Mesothelial cell of epicardium (in vitro differentiated cells): ENCODE measurements at places on chromosomes 1 and 21.

- no peak for DNase-seq
Measured at GRCh38 chr1:7335224-7335879, 435.7 kb upstream of the VAMP3 start.

DNA sequence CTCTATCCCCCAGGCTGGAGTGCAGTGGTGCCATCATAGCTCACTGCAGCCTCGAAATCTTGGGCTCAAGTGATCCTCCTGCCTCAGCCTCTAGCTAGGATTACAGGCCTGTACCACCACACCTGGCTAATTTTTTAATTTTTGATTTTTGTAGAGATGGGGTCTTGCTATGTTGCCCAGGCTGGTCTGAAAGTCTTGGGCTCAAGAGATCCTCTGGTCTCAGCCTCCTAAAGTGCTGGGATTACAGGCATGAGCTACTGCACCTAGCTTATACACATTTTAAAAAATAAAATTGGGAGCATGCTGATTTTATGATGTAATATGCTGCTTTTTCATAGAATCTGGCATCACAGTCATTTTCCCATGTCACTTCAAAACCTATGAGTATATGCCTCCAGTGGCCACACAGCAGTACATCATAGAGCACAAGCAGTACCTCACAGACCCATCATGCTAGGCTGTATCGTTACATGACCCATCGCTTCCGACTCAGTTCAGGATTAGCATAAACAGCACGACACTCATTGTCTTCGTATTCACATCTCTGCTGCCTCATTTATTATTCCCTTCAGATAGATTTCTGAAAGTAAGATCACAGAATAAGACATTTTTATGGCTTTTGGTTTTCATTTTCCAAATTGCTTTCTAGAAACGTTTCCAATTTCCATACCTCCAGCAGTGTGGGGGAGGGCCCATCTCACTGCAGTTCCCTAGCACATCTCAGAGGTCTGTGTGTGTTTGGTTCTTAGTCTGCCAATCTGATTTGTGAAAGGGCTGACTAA is 35.9 kb upstream of the CCSAP start:
- no peak for DNase-seq

- DNase-seq: no peak
Measured at GRCh38 chr1:218482683-218483082, 137.5 kb downstream of the TGFB2 start.

DNA sequence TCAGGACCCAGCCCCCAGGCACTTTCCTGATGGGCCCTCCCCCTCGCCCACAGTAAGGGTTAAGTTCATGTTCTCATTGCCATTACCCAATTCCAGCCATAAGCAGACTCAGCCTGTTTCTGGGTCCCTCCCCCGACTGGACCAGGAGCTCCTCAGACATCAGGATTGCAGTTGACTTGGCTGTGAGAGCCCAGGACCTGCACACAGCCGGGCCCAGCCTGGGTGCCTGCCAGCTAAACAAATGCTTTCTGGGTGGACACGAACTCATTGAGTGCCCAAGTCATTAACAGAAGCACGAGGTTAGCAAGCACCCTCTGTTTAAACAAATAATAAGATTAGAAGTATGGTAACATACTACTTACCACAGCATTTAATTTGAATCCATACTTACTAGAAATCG is 147.9 kb upstream of the POU3F1 start:
- no peak for DNase-seq

DNA sequence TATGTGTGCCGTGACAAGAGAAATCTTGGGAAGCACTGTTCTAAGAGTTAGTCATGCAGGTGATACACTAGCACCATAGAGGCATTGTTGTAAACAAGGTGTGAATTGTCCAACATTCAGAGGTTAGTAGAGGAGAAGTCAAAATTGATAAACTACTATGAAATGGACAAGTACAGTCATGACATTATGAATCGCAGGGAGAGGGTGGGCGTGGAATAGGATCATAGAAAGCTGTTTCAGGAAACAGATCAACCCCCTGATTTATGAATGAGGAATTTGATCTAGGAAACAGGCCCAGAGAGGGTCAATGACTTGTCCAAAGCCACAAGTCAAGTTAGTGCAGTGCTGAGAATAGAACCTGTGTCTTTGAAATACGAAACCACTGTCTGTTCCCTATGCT is 58.5 kb upstream of the LAX1 start:
- no peak for DNase-seq

DNA sequence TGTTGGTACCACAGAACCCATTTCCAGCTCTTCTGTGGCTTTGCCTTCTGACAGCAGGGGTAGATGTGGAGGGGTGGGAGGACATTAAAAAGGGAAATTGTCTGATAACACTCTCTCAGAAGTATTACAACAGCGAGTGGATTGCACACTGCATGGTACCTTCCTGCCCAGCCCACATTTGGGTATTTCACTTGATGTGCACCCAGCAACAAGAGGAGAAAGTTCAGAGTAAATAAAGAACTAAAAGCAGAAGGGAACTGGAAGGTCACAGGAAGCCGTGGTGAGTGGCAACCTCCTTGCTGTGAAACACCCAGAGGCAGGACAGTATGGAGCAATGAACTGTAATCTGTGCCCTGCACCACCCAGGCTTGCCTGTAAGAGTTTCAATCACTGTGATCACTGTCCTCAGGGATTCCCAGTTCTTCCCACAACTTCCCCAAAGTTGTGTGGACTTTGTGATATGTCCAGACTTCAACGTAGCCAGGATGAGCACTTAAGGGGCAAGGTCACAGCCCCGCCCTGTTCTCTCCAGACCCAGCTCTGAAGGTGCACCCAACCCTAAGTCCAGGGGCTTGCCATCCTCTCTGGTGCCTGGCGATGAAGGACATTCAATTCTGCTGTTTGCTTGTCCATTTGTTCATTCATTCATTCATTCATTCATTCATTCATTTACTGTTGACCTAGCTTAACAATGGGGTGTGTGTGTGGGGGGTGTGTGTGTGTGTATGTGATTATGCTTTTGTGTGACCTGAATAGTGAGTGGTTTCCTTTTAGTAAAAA is 18.7 kb upstream of the F5 start:
- DNase-seq: no peak

DNA sequence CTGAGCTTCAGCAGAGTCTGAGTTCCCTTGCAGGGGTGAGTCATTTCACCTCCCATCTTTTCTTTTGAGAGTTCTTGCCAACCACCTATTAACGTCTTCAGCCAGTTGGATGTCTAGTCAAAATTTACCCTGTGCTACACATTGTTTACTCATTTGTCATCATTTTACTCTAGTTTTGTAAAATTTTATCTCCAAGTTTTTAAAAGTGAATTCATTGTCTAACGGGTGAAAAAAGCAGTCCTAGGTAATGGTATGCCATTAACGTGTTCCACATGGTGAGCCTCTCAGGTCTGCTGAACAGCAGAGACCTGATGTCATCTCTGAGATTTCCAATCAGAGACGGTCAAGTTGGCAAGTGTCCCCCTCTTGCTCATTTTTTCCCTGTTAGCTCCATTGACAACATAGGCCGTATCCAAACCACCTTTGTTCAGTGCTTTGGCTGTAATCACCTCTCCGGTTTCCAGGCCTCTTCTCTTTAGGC is 85.4 kb downstream of the TBX15 start:
- DNase-seq: no peak

DNA sequence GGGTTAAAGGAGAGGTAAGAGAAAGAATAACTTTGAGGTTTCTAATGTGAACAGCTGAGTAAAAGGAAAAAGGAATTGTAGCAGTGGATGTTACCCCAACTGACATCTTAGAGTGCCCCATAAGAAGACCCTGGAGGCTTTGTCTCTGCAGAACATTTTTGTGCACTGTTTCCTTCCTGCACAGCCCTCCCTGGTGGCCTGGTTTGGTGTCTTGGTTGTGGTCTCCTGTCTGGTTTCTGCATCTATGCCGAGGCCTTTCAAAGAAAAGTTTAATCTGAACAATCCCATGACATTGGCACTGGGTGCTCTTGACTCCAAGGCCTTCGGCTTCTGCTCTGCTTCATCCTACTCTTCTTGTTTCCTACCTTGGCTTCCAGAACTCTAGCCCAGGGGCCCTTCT is 57.8 kb downstream of the RHOU start:
- DNase-seq: no peak

- no peak for DNase-seq
Measured at GRCh38 chr1:8139941-8140340, 113.8 kb upstream of the ERRFI1 start.

DNA sequence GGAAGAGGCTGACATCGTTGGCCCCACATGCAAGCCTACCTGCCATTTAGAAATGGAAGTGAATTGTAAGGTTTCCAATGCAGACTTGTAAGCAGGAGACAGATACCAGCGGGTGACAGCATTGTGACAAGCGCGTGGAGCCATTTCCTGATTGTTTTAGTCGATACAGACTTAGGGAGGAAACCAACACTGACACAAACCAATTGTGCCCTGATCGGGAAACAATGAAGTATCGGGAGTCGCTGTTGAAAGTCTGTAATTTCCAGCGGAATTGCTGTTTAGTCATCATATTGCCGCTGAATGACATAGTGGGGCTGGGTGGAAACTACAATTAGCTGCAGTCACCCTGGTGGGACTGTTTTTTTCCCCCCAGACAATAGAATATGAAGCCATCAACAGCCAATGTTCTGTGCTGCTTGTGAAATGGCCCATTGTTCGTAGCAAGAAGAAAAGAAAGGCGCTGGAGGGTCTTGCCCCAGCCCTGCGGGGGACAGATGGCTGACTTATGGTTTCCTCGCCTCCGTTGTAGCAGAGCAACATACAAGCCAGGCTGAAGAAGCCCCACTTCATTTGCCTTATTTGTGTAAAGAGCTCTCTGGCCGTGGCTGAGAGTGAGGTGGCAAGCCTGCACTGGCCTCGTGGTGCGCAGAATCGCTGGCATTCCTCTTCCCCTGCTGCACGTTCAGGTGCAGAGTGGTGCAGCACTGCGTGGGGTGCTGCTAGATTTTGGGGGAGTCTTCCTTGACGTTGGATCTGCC is 462.7 kb downstream of the CAMTA1 start:
- no peak for DNase-seq

DNA sequence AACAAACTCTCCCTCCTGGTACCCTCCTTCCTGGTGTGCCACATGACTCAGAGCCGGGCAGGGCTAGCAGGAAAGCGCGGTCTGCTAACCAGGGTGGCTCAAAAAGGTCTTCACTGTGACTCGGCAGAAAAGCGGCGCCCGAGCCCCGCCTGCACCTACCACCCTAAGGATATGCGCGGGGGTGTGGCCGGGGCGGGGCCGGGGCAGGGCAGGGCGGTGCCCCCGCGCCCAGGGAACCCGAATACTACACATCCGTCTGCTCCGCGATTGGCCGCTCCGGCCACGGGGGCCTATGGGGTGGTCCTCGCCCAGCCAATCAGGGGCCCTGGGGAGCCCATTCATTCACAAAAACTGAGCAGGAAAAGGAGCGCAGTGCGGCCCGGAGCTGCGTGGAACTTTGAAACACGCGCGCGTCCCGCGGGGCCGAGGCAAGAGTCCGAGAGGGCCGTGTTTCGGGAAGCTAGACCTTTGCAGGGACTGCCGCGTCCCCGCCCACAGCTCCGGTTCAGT is 1.7 kb downstream of the LRP8 start:
- peak; percentile 49 for DNase-seq

DNA sequence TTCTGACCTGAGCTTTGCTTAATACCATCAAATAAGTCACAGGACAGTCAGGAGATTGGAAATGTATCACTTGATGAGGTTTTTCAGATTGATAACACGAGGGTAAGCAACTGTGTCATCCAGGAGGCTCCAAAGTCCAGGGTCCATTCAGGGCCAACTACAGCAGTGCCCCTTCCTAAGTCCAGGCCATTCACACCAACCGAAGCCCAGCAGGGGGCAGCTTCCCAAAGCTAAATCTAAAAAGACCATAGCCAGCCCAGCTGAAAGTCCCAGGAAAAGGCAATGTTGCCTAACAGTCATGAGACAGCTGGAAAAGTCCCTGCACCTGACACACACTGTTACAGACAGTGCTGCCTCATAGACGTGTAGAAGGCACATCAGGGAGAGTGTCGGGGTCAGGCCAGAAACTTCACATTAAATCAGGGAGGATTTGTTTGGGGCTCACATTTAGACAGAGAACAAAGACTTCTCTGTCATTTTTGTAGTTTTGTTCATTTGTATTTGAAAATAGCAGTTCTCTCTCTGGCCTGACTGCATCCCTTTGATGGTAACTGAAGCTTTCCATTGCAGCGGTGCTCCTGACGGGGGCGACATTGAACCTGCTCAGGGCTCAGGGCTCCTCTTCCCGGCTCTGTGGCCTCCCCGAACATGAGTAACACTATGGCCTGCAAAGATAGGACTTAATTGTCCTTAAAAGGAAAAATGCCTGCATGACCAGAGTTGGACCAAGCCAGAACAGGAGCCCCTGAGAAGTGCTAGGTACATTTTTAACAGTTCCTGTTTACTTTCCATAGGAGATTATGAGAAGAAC is 200.4 kb downstream of the NRIP1 start:
- DNase-seq: no peak

DNA sequence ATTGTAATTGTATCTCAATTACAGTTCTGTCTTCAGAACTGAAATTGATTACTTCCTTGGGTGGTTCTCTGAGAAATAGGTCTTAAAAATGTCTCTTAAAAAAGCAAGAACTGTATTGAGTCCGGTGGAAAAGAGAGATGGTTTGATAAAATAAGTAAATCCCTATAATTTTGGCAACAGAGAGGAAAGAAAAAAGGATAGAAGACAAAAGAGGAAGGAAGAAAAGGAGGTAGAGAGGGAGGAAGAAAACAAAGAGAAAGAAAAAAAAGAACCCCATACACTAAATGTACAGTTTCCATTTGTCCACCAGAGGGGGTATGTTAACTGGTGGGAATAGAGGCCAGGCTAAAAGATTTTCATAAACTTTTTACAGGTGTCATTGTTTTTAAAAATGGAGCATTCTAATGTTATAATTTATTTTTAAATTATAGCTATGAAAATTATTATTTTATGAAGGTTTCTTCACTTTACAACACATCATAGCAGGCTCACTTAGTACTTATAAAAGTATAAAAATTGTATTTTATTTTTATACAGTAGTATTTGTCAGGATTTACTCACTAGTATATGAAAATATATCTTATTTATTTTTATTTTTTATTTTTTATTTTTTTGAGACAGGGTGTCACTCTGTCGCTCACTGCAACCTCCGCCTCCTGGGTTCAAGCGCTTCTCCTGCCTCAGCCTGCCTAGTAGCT is 2.1 kb upstream of the UBE2T start:
- no peak for DNase-seq

DNA sequence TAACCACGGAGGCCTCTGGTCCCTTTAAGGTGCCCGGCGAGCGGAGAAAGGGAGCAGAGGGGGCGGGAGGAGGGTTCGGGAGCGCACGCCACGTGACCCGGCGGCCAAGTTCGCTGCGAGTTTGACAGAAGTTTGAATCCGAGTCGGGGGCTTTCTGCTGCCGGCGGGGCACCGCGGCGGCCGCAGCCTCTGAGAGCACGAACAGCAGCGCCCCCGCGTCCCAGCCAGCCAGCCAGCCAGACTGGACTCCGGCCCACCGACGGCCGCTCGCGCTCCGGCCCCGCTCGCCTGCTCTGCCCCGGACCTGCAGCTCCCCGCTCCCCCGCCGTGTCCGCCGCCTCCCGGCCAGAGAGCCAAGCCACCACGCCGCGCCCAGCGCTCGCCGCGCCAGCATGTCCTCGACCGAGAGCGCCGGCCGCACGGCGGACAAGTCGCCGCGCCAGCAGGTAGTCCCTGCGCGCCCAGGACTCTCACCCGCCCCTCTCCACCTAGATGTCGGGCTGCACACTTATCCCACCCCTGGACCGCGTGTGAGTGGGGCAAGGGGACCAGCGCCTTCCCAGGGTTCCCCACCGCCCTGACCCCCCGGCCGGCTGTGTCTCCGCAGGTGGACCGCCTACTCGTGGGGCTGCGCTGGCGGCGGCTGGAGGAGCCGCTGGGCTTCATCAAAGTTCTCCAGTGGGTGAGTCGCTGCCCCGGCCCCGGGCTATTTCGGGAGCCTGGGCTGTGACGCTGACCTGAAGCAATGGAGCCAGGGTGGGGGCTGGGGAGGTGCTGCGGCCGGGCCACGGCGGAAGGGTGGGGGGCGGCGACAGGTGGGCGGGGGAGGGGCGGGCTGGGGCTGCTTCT is at the start of gene SYPL2:
TSS of gene SYPL2 (plus strand) at position 95 of the 849 bp plus-strand sequence. CDS start at position 393, 298 bp downstream.
- DNase-seq: no peak
